ENCODE measurements at places on chromosomes 1 and 21.
A peak's percentile ranks its signal among the peaks of the same experiment; 100 is the strongest.

- DNase-seq: no peak
Observed at GRCh38 chr1:172125812-172126430, 284.6 kb downstream of the DNM3 start.

DNA sequence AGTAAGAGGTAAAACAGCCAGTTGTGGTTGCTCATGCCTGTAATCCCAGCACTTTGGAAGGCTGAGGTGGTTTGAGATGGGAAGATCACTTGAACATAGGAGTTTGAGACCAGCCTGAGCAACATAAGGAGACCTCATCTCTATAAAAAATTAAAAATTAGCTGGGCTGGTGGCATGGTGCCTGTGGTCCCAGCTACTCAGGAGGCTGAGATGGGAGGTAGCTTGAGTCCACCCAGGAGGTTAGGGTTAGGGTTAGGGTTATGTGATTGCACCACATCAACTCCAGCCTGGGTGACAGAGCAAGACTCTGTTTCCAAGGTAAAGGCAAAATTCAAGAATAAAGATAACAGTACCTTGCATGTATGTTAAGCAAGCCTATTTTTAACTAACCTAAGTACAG is 3.5 kb downstream of the SAMSN1 start:
- no peak for DNase-seq

DNA sequence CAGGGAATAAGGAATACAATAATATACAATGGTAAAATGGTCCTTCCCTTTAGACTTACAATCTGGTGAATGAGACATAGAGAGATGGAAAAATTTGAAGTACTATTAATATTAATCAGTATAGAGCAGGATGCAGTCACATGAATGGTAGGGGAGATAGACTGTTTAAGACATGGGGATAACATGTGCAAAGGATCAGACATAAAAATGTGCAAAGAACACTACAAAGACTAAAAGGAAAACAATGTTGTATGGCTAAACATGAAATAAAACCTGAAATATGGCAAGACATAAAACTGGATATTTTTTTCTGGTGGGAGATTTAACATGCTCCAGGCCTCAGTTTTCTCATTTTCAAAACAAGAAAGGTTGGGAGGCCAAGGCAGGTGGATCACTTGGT is 182.4 kb upstream of the DPT start:
- DNase-seq: no peak

GRCh38 chr1:85976516-85977205 is 179.9 kb downstream of the COL24A1 start:
- no peak for DNase-seq

- DNase-seq: no peak
Observed at GRCh38 chr1:903721-904271, 19.9 kb upstream of the SAMD11 start.

- DNase-seq: no peak
Observed at GRCh38 chr1:207971331-207972219, 60.6 kb upstream of the CD34 start.

- no peak for DNase-seq
Observed at GRCh38 chr1:50704126-50704525, 255.9 kb downstream of the FAF1 start.

DNA sequence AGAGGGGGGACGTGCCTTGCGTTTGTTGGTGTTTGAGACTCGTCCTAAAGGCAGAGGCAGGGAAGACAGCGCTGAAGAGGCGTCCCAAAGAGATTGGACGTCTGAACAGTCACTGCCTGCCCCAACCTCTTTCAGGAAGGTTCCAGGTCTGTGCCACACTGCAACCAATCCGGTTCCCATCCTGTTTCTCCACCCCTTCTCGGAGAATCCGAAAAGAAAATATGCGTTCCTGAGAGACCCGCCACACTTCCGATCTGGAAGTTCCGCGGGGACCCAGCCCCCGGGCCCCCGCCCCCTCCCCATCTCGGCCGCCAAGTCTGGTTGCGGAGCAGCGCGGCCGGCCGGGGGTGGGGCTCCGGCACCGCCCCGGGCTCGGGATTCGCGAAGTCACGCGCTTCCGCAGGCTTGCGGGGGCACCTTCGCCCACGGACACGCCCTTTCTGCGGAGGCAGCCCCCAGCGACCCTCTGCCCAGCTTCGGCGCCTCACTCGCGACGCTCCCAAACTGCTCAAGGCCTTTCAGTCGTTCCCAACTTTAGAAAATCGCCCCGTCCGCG is 124.5 kb upstream of the DPYD start:
- no peak for DNase-seq

- peak; percentile 24 for DNase-seq
Observed at GRCh38 chr21:35102488-35103371, 53.6 kb upstream of the RUNX1 start.

GRCh38 chr1:8866792-8867415 is 11.6 kb downstream of the ENO1 start:
- no peak for DNase-seq

DNA sequence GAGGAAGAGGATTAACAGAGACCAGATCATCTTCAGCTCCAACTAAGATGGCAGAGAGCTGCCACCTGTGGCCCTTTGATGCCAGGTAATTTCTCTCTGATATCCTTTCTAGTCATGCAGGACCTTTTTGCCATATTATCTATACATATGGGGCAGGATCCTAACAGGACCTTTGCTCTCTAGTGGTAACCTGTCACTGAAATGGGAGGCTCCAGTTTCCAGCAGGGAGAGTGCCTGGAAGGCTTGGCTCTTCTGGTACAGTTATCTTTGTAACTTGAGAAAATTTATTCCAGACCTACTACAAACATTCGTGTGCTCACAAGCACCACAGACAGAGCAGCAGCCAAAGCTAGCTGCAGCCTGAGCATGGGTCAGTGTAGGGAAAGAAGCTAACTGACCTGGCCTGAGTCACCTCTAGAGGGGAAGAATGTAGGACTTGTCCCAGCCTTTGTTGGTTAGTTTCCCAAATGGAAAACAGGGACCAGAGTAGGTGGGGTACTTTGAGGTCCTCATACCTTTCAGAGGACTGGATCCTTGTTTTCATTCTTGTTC is 86.5 kb upstream of the MACF1 start:
- no peak for DNase-seq

- no peak for DNase-seq
Observed at GRCh38 chr1:6112690-6113005, 67.0 kb downstream of the KCNAB2 start.

- no peak for DNase-seq
Observed at GRCh38 chr1:223525957-223526356, 132.7 kb downstream of the CCDC185 start.
